EL (cell line): ENCODE measurements at places on chromosomes 6 and 20.

GRCh38 chr20:24124951-24125650 is 136.5 kb upstream of the GGTLC1 start:
- no peak for DNase-seq

GRCh38 chr6:46556053-46556452 is 64.8 kb upstream of the RCAN2 start:
- no peak for DNase-seq

- DNase-seq, result no peak
Measured at GRCh38 chr6:167481307-167481926, 156.5 kb downstream of the TTLL2 start.

DNA sequence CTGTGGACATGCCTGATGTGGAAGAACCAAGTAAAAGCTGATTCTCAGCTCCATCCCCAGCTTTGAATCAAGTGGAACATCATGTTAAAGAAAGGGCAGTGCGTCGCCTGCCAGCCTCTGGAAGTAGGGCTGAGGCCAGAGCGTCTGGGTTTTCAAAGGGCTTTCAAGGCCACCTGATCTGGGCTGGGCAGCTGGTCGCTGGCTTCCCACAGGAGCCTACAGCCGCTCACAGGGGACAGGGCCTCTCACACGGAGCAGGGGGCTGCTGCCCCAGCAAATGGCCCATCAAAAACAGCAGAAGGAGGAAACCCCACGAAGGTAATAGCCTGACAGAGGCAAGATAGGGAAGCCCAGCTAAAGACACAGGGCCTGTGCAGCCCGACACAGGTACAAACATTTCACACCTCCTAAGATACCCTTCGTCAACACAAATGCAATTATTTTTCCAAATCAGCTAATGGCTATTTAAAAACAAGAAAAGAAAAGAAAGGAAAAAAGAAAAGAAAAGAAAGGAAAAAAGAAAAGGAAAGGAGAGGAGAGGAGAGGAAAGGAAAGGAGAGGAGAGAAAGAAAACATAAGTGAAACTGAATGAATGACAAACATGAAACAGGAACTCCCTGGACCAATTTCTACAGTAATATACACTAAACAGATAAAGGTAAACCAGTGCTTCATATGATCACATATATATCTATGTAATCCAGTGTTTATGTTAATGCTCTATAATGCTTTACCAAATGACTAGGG is 24.8 kb downstream of the RRBP1 start:
- DNase-seq, result no peak

- no peak for DNase-seq
Measured at GRCh38 chr20:41155261-41155660, 17.9 kb downstream of the PLCG1 start.

- peak; percentile 45 for DNase-seq
Measured at GRCh38 chr6:101779051-101779844, 385.7 kb downstream of the GRIK2 start.

GRCh38 chr6:90151576-90152422 is 144.8 kb downstream of the BACH2 start:
- no peak for DNase-seq

GRCh38 chr6:42177514-42178364 is 4.6 kb downstream of the GUCA1A start:
- no peak for DNase-seq

- no peak for DNase-seq
Measured at GRCh38 chr20:63305393-63305792, 12.4 kb downstream of the COL20A1 start.

DNA sequence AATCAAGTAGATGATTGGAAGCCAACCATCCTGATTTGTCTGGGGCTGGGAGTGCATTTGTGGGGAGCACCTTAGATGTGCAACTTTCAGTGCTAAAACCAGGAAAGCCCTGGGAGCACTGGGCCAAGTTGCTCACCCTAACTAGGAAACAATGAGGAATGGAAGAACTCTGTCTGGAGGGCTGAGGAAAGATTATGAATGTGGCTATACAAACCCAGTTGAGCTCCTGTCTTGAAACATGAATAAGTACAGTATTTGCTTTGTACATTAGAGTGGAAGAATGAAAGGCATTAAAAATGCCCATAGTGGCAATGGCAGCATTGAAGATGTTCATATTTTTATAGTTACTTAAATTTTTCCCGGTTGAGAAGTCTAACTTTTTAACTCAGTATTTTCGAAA is 121.1 kb downstream of the HDGFL1 start:
- DNase-seq, result no peak

- DNase-seq, result no peak
Measured at GRCh38 chr6:134846031-134846430, 103.9 kb downstream of the ALDH8A1 start.

DNA sequence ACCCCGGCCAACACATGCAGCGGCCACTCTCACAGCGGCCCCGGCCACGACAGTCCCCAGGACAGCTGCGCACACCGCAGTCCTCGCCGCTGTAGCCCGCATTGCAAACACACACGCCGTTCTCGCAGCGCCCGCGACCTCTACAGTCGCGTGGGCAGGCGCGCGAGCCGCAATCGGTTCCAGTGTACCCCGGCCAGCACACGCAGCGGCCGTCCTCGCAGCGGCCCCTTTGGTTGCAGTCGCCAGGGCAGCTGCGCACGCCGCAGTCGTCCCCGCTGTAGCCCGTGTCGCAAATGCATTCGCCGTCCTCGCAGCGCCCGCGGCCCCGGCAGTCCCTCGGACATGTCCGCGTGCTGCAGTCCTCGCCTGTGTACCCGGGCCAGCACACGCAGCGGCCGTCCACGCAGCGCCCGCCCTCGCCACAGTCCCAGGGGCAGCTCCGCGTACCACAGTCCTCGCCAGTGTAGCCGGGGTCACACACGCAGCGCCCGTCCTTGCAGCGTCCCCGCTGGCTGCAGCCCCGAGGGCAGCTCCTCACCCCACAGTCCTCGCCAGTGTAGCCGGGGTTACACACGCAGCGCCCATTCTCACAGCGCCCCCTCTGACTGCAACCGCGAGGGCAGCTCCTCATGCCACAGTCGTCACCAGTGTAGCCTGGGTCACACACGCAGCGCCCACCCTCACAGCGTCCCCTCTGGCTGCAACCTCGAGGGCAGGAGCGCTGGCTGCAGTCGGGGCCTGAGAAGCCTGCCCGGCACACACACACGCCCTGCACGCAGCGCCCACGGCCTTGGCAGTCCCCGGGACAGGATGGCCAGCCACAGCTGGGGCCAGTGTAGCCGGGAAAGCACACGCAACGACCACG is 12.5 kb downstream of the TNXB start:
- DNase-seq, result no peak

- DNase-seq, result no peak
Measured at GRCh38 chr6:135759831-135760230, 91.7 kb upstream of the PDE7B start.

DNA sequence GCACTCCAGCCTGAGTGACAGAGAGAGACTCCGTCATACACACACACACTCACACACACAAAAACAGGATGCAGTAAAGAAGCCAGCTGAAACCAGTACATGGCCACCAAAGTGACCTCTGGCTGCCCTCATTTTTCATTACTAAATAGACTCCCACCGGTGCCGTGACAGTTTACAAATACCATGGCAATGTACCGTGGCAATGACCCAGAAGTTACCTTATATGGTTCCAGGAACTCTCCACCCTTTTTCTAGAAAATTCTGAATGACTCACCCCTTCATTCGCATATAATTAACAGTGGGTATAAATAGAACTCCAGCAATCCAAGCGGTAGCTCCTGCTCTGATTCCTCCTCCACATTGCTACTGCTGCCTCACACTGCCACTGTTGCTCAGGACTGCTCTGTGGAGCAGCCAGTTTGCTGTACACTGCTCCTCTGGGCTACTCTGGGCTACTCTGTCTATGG is 57.7 kb downstream of the SNX5 start:
- DNase-seq, result peak; percentile 51

- DNase-seq, result no peak
Measured at GRCh38 chr6:34536959-34537848, 18.9 kb downstream of the SPDEF start.

GRCh38 chr6:67630146-67630545 is 1004.9 kb upstream of the ADGRB3 start:
- peak; percentile 37 for DNase-seq

DNA sequence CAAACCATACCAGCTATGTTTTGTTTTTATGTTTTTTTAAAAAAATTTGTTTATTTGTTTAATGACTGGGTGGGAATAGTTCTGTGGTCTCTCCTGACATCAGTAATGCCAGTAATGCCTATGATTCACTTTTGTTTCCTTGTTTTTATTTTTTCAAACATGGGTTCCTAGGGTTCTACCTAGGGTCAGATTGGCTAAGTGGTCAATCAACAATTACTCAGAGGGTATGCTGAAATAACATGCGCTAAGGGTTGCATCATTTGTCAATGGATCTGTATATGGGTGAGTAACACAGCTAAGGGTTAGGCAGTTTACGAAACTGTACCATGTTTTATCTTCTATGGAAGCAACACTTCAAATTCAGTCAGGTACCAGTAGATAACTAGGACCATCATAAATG is 583.8 kb upstream of the GJE1 start:
- DNase-seq, result peak; percentile 14

- DNase-seq, result no peak
Measured at GRCh38 chr6:154534531-154534930, 24.0 kb upstream of the CNKSR3 start.

DNA sequence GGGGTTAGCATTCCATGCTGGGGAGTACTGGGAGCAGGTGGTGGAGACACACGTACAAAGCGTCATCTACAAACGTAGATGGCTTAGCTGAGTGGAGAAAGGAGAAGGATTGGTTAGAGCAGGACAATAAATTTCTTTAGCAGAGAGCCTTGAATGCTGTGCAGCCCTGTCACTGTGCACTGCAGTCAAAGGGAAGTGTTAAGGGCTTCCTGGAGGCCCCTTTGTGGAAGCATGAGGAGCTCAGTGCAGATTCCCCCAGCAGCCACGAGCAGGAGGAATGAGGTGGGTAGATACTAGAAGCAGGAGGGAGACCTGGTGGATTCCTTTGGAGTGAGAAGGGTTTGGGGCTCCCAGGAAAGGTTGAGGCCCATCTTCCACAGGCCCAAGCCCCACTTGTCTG is 6.1 kb upstream of the TREML4 start:
- no peak for DNase-seq
